Stimulated activated CD4-positive, alpha-beta T cell treated with anti-CD3 and anti-CD28 coated beads, Interleukin-2, amount 100 ng/mL, for 4 hours (primary cell): ENCODE measurements at places on chromosomes 5 and 9.

GRCh38 chr5:169796731-169797130, 159.7 kb downstream of the DOCK2 start:
- no peak for DNase-seq

DNA sequence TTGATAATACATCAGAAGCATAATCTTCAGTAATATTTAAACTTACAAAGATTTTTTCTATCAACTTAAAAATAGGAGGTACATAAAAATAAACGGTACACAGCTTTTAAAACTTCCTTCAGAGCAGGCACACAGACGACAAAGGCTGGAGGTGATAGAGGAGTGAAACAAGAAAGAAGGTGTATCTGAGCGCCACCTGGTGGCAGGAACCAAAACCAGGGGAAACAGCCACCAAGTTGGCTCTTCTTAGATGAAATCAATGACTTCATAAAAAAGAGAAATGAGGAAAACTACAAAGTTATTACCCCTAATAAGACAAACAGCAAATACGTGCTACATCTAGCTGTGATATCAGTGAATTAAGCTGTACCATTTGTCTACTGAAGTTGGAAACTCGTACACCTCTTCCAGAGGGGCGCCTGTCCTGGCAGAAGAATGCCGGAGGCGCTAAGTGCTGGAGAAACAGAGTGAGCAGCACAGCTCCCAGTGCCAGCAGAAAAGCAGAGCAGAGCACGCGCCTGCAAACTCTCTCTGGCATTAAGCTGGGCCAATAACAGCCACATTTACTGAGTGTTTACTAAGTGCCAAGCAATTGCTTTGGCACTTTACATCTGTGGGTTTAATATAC, 85.9 kb downstream of the SETX start:
- DNase-seq = peak; percentile 49

DNA sequence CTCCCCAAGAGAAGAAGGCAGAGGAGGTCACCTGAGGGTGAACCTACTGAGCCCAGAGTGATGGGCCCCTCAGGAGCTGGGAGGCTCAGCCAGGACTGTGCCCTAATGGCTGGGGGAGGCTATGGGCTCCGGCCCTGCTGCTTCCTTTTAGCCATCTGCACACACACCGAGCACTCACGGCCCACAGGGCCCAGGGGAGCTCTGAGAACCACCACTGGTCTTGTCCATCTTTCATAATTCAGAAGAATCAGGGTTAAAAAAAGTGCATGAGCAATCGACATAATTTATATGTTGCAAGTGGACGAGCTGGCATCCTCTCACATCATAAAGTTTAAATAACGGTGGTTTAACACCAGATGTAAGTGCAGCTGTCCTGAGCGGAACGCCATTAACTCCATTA, 162.1 kb downstream of the FSTL4 start:
- no peak for DNase-seq

DNA sequence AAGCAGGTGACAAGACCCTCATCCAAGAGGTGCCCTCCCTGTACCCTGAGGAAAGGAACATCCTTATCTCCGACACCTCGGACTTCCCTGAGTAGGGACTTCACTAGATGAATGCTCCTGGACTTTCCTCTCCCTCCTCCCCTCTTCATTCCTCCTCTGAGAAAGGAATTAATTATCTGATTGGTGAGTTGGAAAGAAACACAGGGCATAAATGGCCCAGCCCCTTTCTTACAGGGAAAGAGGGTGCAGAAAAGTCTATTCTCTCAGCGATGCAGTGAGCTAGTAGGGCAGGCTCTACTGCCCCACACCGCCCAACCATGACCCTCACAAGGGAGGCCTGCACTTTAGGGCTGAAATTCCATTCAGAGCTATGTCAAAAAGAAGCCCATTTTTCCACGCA, 87.5 kb downstream of the TTC39B start:
- DNase-seq = no peak

- DNase-seq = no peak
These were observed 4.1 kb downstream of the F12 start for GRCh38 chr5:177405312-177405711.

DNA sequence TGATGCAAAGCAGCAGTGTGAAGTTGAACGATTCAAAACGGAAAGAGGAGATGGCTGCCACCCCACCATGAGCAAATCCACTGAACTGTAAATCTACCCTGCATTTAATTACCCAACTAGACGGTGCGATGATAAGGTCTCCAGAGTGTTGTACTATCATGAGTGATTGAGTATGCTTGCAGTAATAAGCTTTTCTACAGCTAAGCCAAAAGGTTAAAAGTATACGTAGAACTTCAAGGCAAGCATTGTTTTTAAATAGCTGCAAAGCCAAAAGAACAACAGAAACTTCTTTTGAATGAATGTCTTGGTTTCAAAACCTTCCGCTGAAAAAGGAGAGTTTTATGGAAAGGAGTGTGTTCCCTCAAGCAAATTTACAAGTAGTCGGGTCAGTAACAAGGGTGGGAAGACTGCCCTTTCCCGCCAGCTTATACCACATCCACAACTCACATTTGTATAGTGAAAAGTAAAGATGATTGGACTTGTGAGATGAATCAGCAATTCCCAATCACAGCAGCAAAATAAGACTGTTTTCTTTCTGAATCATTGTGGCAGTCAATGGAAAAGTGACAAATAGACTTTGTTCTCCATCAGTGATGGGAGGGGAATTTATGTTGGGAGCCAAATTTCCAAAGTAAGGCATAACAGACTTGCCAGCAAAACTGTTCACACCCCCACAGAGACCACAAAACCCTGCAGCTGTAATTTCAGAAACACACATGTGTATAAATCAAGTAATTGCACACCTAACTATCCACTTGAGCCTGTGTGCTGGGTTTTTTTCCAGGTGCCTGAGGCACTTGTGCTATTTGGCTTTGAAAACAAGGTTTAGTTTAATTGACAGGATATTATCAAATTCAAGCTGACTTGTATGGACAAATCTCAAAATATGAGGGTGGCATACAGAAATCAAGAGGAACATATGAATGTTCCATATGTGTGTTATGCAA, 407.7 kb upstream of the GRAMD2B start:
- DNase-seq = no peak

DNA sequence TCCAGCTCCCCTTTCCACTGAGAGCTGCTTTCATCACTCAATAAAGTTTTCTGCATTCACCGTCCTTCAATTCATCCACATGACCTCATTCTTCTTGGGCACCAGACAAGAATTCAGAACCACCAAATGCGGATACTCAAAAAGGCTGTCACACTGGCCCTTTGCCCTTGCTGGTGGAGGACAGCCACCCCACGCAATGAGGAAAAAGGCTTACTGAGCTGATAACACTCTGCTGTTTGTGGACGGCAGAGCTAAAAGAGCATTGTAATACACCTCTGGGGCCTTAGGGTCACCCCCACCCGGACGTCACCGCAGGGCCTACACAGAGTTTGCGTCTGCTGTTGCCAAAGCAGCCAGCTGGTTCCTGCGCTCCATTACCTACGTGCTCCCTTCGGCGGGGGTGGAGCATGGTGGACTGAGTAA, 51.2 kb upstream of the ZNF608 start:
- DNase-seq = no peak

GRCh38 chr5:160627921-160628618, 206.4 kb downstream of the PTTG1 start:
- no peak for DNase-seq

DNA sequence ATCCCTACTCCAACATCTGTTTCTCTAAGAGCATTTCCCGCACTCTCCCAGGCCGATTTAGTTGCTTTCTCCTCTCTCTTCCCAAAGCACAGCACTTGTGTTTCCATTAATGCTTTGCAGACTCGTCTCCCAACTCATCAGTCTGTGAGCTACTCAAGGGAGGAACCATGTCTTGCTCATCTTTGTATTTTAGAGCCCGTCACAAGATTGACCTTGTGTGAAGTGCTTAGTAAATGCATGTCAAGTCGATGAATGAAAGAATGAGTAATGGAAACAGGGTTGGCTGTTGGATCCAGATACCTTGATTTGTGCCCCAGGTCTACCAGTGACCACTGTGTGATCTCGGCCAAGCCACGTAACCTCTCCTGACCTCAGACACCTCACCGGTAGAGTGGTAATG, 99.3 kb downstream of the KLF4 start:
- no peak for DNase-seq

DNA sequence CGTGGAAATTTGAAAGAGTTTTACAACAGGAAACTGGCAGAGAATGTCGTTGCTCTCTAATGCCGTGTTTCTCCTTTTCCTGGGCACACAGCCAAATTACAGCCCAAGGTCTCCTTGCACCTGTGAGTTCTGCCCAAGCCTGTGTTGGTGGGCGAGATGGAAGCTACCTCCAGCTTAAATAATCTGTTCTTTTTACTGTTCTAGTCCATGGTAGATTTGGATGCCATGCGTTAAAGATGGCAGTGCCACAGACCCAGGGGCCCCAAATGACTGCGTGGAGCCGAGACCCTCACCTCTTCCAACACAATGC, 92.6 kb upstream of the IRX4 start:
- no peak for DNase-seq

GRCh38 chr9:104304925-104305324, 199.1 kb upstream of the OR13F1 start:
- DNase-seq = no peak
